ENCODE measurements at places on chromosomes 11 and 22.
A peak's percentile ranks its signal among the peaks of the same experiment; 100 is the strongest.

- DNase-seq: no peak
These were observed 68.0 kb downstream of the RTL6 start for GRCh38 chr22:44429941-44430587.

DNA sequence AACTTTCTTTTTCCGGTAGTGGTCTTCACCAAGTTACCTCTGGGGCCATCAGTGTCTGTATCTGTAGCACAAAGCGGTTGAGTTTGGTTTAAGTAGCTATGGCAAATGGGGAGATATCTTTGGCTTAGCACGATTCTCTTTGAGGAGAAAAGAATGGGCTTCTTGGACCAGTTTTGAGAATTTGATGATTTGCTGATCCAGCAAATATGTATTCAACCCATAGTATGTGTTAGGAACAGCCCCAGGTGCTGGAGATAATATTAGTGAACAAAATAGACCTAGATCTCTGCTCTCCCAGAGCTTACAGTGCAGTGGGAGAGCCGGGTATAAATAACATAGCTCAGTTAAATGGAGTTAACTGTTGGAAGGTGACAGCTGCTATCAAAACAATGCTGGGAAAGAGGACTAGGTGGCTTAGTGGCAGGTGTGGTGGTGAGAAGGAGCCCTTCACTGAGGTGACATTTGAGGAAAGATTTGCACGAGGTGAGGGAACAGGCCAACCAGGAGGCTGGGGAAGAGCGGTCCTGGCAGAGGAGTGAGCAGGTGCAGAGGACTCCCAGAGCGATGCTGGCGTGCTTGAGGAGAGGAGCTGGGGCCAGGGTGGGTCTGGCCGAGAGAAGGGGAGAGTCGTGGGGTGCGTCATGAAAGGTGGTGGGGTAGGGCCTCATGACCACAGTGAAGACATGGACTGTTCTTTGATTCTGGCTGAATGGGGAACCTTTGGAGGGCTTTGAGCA, 5.0 kb downstream of the TBC1D22A start:
- no peak for DNase-seq

GRCh38 chr11:10503777-10504480, 37.1 kb downstream of the RNF141 start:
- peak; percentile 84 for DNase-seq

- no peak for DNase-seq
These were observed 60.1 kb upstream of the MPEG1 start for GRCh38 chr11:59272771-59273372.

DNA sequence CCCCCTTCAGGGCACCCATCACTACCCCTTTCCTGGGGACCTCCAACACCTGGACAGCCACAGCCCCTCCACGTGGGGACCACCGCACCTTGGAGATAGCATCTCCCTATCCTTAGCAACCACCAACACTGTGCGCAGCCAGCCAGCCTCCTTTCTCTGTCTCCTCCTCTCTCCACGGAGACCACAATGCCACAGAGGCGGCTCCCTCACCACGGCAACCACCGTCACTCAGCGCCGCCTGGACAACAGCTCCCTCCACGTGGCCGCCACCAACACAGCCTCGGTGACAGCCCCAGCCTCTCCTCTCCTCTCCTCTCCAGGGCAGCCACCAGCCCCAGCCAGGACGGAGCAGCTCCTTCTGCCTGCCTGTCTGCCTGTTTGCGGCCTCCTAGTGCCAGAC, 10.5 kb downstream of the ELFN2 start:
- peak; percentile 52 for DNase-seq

DNA sequence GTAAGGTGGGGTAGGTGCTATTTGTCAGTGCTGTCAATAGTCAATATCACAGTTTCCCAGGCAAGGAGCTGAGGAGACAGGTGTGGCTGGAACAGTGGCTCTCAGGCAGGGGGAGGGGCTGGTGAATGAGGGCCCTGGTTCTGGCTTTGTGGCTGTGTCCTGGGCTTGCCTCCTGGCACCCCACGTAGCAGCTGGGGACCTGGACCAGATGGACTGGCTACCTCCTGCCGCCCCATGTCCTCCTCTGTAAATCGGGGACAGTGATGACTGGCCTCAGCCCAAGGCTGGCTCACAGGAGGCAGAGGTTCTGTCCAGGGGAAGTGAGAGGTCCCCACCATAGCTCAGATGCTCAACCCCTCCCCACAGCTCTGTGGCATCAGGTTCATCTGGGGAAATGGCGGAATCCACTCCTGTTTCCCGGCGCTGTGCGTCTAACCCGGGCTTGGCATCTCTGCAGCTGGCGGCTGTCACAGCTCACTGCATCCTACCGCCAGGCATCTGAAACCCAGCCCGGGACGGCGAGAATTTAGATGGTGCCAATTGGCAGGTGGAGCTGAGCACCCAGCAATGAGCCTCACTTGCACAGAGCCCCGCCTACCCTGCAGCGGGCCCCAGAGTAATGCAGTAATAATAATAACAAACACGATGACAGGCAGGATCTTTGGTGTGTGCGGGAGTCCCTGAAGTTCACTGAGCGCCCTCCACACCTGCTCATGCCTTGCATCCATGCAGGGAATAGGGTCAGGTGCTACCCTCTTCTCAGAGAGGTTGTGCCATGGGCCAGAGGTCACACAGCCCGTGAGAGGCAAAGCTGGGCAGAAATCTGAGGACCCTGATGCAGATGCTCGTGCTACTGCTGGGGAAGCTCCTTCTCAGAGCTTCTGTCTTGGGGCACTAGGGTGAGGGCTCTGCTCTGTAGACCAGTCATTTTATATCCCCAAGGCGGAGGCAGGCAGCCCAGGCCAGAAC, 27.8 kb upstream of the SHISAL1 start:
- peak; percentile 46 for DNase-seq

GRCh38 chr22:43081968-43082367, 7.2 kb downstream of the TTLL1 start:
- DNase-seq: no peak

DNA sequence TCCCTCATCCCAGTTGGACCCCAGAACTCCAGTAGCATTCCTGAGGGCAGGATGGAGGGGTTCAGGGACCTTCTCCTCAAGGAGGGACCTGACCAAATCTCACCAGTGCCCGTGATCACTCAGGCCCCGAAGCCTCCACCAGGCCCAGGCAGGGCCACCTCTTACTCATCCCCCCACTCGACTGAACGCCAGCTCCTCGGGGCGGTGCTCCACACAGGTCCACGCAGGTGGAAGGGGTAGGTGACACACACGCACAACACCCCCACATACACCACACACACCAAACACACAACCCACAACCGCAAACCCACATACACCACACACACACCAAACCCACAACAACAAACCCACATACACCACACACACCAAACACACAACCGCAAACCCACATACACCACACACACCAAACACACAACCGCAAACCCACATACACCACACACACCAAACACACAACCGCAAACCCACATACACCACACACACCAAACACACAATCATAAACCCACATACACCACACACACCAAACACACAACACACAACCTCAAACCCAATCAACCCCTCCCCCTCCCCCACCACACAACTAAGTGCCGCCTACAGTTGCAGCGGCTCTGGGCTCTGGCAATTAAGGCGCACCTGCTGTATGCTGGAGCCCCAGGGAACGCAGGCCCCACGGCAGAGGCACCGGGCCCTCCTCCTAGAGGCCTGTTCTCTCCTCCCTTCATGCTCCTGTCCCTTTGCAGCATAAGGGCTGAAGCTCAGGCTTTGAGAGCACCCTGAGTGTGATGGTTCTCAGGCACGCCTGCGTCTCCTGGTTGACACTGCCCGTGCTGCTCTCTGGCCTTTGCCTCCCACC, 1318.1 kb downstream of the TBC1D22A start:
- DNase-seq: no peak

- DNase-seq: no peak
These were observed 71.8 kb downstream of the GGTLC2 start for GRCh38 chr22:22716136-22716665.

GRCh38 chr11:19419808-19420207, 179.1 kb upstream of the E2F8 start:
- DNase-seq: no peak

- DNase-seq: no peak
These were observed 89.9 kb upstream of the APOA1 start for GRCh38 chr11:116927163-116927974.

DNA sequence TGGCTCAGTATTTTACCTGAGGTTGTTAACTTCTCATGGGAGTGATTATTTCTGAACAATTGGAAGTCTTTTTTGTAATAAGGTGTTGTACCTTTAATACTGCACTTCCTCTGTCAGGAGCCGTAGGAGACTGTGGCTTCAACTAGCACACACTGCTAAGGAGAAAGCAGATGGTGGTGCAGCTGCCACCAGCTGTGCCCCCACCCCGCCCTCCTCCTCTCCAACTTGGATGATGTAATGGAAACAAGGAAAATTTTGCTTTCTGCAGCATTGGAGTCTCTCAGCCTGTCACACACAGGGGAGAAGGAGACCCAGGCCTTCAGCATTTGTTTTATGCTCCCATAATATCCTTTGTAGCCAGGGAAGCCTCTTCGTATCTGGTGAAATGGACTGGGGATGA, 91.2 kb downstream of the TEAD1 start:
- DNase-seq: peak; percentile 73

GRCh38 chr11:20351136-20351535, 12.4 kb upstream of the HTATIP2 start:
- DNase-seq: no peak

GRCh38 chr11:104152941-104153505, 10.9 kb downstream of the PDGFD start:
- DNase-seq: no peak

- no peak for DNase-seq
These were observed 138.1 kb downstream of the SLC1A2 start for GRCh38 chr11:35281169-35281688.

GRCh38 chr11:129698212-129698611, 117.4 kb upstream of the TMEM45B start:
- DNase-seq: no peak

DNA sequence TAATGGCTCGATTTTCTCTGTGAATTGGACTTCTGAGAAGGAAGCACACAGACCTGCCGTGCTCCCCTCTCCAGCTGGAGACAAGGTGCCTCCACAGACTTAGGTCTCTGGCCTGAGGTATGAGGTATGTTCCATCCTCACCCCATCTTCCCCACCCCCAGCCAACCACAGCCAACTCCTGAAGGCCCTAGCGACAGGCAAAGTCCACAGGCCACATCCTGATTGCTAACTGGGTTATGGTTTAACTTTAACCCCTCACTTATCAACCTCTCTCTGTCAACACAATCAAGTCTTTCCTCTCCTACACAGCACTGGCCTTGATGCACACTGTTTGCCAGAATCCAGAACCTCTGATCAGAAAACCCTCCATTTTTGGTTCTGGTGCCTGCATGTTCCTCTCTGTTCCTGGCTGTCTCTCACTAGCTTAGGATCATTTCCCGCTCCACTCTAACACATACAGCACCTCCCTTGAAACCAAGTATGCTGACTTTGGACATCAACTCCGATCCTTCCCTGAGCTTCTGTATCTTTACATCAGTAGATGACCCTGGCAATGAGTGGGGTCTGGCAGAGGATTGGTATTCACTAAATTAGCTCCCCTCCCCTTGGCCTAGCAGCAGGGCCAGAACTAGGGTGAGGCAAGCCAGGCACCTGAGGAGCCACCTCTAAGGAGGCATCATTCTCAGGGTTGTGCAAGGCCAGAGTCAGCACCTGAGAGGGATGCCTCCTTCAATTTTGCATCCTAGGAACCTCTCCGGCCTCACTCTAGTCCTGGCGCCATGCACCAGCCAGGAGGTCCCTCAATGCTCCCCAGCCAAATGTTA, 22.0 kb downstream of the JAML start:
- DNase-seq: no peak

DNA sequence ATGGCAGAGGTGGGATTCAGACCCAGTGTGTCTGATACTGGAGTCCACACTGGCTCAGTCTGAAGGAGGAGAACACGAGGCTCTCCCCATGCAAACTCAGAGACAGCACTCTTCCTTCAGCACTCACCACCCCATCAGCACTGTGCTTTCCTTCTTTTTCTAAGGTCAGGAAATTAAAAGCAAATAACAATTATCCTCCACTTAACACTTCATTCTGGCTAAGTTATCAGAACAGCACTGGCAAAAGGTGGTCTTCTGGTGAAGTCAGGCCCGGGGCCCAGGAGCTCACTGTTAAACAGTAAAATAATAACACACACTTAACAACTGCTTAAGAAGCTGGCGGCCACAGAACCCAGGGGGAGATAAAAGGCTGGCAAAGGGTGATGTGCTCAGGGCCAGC, 107.1 kb downstream of the NAT10 start:
- DNase-seq: no peak

DNA sequence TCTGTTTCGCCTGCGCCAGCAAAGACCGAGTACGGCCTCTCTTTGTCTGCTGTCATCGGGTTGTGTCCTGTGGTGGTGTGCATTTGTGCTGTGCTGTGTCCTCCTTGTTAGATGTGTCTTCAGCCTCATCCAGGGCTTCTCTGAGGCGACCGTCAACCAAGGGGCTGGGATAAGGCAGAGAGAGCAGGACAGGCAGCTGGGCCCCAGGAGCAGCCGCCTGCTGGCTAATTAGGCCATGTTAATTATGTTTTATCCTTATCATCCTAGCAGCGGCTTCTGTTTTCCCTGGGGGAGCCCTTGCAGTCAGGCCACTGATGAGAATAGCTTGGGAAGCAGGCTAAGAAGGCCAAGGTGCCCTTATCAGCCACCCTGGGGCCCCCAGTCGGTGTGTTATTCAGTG, 40.7 kb upstream of the TTC12 start:
- no peak for DNase-seq

DNA sequence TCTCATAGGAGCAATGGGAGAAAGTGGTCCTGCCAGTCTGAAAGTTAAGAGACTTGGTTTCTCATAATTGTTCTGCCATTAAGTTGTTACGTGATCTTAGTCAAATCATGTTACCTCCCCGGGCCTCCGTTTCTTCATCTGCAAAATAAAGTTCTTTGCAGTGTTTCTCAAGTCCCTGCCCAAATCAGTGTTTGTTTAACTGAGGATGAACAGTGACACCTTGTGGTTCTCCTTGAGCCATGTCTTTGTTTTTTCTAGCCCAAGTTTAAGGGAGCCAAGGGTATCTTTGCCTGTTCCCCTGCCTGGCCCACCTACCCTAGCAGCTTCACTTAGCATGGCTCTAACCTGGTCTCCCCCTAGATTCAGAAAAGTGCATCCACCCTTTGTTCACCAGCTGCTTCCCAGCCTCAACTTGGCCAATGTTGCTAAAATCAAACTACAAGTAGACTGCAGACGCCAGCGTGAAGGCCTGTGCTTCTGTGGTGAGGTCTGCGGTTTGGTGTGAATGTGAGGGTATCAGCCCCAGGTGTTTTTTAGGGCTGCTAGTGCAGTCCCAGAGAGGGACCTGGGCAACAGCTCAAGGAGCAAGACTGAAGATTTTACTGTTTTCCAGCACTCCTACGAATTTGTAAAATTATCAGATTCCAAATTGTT, 35.5 kb downstream of the FZD4 start:
- DNase-seq: peak; percentile 12

- no peak for DNase-seq
These were observed 52.8 kb downstream of the CBL start for GRCh38 chr11:119258983-119259382.

DNA sequence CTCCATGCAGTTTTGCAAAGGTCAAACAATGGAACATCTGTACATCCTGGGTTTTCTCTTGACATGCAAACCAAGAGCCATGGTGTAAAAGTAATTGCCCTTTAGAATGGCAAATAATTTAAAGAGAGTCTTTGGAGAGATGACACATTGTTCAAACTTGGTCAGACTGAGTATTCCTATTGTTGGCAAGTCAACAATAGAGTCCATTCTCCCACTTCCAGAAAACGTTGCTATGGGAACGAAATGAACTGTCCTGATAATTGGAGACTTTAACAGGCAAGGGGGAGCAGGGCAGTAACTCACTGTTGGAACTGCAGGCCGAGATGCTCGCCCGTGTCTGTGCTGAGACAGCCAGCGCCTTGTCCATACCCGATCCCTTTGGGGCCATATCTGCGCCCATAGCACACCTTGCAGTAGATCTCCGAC, 13.9 kb downstream of the CSRP3 start:
- no peak for DNase-seq

Measured in DMS79 treated with DMSO at 0.1 percent for 48 hours (cell line).